Activated CD8-positive, alpha-beta T cell treated with anti-CD3 and anti-CD28 coated beads, Interleukin-2, amount 10 ng/mL, durations not matched to agents 7 days and 5 days (primary cell): ENCODE measurements at places on chromosomes 3 and 15.

DNA sequence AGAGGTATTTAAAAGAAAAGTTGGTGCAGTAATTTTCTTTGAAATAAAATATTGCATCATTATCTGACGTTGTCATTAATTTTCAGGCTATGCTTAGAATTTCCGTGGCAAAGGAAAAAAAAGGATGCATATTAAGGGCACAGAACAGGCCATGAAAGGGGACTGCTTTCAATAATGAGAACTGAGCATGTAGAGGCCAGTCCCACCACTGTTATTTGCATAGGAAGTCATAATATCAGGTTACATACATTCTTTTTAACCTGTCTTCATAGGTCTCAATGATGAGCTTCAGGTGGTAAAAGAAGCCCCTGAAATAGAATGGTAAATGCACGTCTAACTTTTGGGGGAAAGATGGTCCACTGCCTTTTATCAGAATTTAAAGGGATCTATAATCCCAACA is 272.1 kb upstream of the ALCAM start:
- DNase-seq, result no peak

- DNase-seq, result peak; percentile 66
Observed at GRCh38 chr3:17023006-17023664, 138.4 kb downstream of the PLCL2 start.

DNA sequence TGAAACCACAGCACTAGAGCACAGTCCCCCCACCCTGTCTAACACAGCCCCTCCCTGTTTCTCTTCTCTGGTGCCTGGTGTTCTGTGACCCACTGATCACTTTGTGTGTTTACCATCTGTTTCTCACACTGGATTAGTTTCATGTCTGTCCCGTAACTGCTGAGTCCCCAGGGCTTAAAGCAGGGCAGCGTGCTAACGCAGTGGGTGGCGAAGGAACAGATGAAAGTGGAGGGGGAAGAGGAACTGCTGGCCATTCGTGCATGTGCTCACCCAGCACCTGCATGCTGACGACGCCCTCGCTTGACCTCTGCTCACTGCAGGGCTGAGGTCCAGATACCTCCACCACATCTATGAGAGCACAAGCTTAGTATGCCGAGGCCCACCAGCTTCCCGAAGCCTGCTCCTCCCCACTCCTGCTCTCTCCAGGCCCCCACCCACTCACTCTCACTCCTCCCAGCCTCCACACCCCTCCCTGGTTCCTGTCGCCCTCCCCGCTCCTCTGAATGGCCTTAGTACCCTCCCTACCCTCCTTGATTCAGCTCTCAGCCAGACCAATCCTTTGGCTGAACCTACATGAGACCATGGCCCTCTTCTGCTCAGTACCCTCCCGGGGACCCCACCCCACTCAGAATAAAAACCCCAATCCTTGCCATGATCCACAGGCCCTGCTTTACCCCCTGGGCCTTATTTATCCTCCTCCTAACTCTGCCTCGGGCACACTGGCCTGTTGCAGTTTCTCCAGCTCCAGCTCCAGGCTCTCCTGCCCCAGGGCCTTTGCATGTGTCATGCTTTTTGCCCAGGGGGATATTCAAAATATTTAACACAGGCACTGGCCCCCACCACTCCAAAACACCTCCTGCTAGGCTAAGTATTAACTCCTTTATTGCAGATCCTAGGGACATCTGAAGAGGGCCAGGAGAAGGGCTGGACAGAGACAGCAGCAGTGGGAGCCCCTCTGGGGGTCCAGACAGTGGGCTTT is 15.1 kb upstream of the IQSEC1 start:
- DNase-seq, result no peak

DNA sequence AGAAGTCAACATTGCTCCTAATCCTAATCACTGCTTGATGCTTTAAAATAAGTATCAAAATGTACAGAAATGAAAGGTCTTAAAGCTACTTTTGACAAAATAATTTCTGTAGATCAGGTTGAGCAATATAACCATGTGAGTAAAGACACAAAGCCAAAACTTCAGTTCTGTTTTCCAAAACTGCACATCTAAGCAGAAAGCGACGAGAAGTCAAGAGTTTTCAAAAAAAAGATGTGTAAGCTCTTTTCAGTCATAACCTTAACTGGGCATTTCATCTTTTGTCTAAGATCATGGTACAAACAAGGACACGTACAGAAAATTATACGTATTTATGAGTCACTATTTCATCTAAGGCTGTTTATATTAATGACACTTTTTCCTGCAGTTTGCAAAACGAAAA is 608.8 kb downstream of the FOXP1 start:
- no peak for DNase-seq

DNA sequence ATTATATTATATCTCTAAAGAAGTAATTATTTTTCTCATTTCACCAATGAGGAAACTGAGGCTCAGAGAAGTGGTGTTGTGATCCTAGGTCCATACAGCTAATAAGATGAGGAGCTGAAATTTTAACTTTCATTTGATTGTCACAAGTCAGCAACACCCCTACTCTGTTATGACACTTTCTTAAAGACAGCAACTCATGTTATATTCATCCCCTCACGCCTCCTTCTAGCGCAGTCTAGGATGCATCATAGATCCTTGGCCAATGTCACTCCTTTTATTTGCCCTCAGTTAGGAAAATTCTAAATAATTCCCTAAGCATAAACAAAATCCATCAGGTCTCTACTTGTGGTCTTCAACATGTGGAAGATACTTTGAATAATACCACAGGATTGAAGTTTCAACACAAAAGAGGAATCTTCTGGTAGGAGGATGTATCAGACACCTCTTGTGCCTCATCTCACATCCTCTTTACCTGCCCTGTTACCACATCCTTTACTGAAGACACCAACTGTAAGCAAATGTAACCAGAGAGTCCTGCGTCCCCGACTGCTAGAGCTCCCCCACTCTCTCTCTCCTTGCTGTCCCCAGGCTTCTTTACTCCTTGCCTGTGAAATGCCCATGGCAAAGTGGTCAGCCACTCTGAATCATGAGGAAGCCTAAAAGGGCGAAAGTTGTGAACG is 53.7 kb downstream of the TRIM42 start:
- DNase-seq, result peak; percentile 38

GRCh38 chr3:170889132-170889531 is 19.1 kb upstream of the RPL22L1 start:
- DNase-seq, result no peak

- DNase-seq, result no peak
Observed at GRCh38 chr15:64640146-64640871, 135.1 kb downstream of the RBPMS2 start.

- no peak for DNase-seq
Observed at GRCh38 chr3:30673425-30674341, 67.3 kb downstream of the TGFBR2 start.

DNA sequence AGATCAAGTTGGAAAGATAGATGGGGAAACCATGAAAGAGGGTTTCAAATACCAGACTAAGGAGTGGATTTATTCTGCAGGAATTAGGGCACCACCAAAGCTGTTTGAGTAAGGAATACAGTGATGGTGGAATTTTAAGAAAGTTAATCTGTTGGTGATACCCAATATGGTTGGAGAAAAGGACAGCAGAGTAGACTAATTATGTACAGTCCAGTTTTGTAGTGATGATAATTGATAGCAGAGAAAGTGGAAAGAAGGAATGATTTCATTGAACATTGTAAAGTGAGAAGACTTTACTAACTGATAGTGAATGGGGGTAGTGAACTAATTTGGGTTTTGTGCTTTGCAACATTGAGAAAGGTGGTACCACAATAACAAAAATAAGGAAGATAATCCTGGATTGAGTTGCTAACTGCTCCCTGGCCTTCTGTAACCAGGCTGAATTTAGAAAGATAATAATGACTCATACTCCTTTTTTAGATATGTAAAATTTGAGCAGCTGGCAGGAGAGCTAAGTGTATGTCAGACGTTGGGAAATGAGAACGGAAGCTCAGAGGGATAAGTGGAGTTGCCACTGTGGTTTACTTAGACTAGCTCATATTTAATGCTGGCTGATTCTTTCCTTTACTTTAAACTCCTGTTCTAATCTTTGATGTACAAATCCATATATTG is 16.9 kb downstream of the TCAIM start:
- DNase-seq, result no peak

DNA sequence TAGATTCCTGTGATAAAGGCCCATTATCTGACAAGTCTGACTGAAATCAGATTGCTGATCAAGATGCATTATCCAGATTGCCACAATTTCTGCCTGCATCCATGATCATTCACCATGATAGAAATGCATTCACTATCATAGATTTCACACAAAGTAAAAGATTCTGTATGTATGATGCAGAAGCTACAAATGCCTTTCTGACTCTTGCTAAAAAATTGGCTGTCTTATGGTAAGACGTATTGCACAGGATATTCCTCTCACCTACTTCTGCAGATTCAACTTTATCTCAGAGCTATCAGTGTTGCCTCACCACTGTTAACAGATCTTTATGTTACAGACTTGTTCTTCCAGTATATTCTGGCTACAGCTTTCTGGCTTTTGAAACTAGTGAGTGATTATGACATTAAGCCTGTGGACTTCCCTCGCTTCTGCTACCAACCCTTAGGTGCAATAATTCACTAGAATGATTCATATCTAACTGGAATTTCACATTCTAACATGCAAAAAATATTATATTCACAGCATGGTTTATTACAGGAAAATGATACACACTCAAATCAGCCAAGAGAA is 955.3 kb downstream of the EPHA3 start:
- no peak for DNase-seq

DNA sequence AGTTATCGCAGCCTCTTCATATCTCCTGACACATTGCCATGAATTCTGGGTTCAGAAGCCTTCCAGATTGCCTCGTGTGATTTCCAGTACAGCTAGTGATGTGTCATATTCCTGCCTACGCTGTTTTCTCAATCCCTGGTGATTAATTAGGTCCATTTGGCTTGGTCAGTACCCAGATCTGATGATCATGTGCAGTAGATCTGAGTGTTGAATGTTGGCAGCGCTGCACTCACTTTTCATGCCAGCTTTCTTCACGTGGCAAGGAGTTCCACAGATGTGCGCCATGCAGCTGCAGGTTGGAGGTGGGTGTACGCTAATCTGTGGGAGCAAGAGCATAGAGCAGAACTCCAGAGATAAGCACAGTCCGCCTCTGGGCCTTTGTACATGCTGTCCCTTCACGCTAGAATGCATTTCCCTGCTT is 86.9 kb upstream of the COL6A5 start:
- no peak for DNase-seq

DNA sequence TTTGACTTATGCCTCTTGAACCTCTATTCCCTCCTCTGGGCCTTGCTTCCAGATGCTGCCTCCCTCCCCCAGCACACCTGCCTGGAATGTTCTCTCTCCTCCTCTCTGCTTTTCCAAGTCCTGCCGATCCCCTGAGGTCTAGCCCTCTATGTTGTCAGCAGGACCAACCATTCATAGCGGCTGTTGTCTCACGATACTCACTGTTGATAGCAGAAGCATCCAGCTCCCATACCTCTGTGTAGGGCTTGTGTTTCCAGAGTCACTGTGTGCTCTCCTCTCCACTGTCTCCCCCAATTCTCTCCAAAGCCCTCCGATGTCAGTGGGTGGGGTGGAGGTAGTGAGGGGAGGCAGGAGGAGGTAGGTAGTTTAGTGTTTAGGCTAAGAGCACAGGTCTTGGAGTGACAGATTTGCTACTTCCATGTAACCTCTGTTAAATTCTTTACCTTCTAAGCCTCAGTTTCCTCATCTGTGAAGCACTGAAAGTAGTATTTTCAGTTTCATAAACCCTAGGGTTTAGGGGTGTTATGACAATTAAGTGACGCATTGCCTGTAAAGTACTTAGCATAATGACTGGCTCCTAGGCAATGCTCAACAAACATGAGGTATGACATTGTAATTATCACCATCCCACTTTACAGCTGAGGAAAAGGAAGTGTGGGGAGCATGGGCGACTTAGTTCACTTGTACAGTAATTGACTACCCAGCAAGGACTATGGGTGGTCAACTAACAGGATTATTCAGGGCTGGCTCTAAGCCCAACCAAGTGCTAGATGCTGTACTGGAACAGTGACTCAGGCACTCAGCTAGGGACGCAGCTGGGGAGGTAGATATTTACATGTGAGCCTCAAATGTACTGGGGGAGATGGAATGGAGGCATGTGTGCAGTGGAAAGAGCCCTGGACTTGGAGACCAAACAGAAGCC is 122.8 kb downstream of the CACNA1D start:
- DNase-seq, result no peak

GRCh38 chr15:39579487-39580116 is 1.3 kb upstream of the THBS1 start:
- no peak for DNase-seq

GRCh38 chr15:55959744-55960447 is 33.5 kb downstream of the NEDD4 start:
- no peak for DNase-seq

DNA sequence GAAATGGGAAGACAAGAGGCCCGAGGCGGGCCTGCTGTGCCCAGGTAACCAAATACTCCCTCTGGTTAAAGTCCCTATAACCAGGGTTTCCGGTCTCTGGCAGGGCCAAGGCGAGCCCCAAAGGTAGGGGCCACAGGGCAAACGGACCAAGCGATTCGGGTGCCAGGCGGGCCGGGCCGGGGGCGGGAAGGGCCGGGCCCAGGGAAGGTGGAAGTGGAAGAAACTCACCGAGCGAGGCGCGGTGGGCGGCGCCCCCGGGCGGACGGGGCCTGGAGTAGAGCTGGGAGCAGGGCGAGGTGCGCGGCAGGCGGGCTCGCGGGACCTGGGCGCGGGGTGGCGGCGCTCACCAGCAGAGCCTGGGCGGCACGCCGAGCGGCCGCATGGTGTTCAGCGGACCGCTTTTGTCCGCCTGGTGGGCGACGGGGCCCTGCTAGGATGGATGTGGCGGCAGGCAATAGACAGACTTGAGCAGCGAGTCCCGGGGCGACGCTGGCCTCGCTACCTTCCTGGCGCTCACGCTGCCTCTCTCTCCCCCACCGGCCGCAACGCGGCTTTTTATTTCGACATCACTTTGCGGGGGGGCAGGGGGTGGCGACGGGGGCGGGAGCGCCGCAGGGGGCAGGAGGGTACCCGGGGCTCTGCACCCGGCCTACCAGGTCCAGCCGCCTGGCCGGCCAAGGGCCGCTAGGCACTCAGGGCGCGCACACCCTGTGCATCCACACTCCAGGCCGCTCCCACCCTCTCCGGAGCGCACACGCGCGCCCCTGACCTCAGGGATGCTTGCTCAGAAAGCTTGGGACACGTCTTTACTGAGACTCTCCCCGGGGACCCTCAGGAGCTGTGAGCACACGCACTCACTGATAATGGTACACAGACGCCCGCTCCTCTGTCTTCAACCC is at the start of gene GATA2:
GATA2 (minus strand) TSS at position 531 of the 899 bp plus-strand sequence. CDS start 6,170 bp downstream, outside the sequence.
- DNase-seq, result no peak
